Thymus (tissue), 14 donors: ENCODE measurements at places on chromosomes 1 and 21.

DNA sequence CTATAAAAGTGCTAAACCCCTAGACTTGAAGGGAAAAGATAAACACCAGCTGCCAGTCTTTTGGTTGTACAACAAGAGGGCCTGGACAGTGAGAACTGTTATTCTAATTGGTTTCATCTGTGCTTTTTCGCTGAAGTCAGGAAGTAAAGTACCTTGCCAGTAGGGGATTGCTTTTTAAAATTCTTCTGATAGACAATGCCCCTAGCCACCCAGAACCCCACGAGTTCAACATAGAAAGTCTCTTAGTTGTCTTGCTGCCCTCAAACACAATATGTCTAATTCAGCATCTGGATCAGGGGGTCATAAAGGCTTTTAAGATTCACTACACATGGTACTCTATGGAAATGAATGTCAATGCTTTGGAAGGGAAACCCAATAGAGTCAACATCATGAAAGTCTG, 289.2 kb downstream of the TBX15 start:
- no peak for DNase-seq

GRCh38 chr1:51833700-51834099, 44.8 kb downstream of the NRDC start:
- no peak for DNase-seq

DNA sequence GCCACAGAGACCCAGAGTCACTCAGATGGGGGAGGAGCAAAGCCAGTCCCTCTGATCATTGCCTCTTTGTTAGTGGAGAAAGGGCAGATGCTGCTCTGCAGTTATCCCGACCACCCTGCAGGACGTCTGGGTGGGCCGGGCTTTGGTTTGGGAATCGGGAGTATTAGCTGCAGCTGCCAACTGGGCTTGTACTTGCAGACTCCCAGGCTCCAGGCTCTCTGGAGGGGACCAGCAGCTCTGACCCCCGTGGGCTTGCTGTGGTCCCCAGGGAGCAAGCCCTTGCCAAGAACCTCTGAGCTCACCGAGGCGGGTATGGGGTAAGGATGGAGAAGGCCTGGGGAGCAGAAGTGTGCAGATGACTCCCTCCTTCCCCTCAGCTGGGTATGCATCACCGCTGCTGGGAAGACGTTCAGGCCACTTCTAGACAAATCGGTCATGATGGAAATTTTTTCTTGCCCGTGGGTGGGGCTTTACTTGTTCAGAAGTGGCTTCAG, 21.6 kb downstream of the MAPKAPK2 start:
- DNase-seq: no peak

GRCh38 chr1:15722411-15722810, 13.6 kb upstream of the SLC25A34 start:
- DNase-seq: no peak

GRCh38 chr21:46181953-46182547, 2.2 kb downstream of the SPATC1L start:
- DNase-seq: no peak

- no peak for DNase-seq
Measured at GRCh38 chr1:218812360-218812759, 361.3 kb upstream of the LYPLAL1 start.

DNA sequence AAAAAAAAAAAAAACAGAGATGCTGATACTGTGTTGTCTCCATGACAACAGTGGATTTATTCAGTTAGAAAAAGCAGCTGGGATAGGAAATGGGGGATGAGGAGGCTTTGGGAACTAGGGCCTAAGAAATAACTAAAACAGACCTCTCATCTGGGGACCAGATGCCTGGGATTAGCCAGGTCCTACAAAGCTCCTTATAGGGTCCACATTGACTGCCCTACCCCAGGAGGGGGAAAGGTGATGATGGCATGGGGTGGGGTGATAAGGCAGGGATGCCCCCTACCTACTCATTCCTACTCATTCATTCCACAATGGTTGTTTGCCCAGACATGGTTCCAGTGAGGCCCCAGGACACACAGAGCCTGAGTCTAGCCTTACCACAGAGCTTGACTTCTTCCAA, 131.2 kb downstream of the PLXNA2 start:
- no peak for DNase-seq

DNA sequence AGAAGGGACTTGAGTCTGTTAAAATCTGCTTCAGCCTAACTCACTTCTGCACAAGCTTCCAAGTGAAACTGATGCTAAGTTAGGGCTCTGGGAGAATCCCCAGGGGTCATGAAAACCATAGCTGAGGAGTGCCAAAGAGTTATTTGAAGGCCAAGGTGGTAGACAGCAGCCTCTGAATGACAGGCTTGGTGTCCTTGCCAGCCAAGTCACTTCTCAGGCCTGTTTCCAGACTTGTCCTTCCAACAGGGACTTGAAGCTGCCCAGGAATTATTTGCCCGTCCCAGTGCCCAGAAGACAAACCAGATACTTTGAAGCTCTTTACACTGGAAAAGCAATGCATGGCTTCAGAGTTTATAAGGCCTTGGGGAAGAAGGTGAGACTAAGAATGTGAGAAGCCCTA, 33.6 kb downstream of the RNASEL start:
- no peak for DNase-seq

DNA sequence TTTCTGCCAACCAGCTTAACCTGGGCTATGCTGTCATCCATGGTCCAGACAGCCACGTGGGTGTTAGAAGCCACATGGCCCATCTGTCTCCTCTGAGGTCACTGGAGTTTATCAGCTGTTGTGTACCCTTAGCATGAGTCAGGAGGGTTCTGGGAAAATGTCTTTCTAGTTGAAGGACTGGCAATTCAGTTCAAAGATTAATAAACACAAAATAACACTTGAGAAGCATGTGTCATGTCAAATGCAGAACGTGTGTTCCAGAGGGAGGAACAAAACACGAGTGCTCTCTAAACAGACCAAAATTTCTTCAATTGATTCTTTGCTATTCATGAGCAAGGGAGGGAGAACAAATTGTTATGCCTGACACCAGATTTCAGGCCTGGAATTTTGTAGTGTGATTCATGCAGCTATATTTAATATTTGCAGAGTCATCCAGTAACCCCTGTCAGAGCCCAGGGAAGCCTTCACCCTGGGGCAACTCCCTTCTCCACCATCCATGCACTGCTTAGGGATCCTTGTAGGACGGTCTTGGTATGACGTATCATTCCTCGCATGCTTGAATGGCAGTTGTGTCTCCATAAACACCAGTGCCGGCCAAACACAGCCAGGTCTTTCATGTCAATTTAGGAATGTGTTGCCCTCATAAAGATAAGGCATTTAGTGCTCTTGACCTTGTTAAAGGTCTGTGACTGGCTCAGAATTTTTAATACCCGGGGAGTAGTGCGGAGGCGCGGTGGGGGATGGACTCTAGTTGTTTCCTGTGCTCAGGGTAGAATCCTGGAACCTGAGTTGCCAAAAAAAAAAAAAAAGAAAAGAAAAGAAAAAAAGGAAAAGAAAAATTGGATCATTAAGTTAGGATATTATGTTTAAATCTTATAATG, 27.7 kb upstream of the DYRK1A start:
- DNase-seq: no peak

DNA sequence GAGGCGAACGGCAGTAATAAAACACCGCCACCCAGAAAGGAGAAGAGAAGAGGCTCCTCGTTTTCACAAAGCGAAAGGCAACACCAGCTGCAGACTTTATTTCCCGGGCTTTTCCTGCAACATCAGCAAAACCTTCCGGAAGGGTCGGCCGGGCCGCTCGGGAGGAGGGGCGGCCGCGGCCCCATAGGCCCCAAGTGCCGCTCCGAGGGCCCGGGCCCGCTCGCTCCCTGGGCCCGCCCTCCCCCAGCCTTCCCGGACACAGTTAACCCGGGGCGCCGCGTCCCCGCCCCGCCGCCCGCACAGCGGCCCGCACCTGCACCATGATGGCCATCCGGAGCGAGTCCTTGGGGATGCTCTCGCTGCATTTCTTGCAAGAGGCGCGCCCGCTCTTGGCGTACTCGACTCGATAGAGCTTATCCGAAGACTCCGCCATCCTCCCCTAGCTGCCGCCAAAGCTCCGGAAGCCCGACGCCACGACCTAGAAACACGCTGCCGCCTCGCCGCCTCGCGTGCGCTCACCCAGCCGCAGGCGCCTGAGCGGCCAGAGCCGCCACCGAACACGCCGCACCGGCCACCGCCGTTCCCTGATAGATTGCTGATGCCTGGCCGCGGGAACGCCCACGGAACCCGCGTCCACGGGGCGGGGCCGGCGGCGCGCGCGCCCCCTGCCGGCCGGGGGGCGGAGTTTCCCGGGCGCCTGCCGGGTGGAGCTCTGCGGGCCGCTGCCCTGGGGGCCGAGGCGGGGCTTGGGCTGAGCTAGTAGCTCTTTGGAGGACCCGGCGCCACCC, at the start of gene PARP1:
PARP1 (minus strand) TSS at position 597 of the 788 bp plus-strand sequence; CDS start at position 433, 164 bp downstream.
- no peak for DNase-seq

GRCh38 chr1:212368073-212368484, 46.6 kb downstream of the PACC1 start:
- DNase-seq: peak; percentile 81

- no peak for DNase-seq
Measured at GRCh38 chr1:37480125-37480466, 5.7 kb downstream of the ZC3H12A start.

- DNase-seq: no peak
Measured at GRCh38 chr1:5968161-5968736, 24.0 kb downstream of the NPHP4 start.

- DNase-seq: no peak
Measured at GRCh38 chr1:206470692-206471414, 577 bp downstream of the IKBKE start.

GRCh38 chr1:160779626-160780397, 16.2 kb upstream of the LY9 start:
- DNase-seq: no peak

DNA sequence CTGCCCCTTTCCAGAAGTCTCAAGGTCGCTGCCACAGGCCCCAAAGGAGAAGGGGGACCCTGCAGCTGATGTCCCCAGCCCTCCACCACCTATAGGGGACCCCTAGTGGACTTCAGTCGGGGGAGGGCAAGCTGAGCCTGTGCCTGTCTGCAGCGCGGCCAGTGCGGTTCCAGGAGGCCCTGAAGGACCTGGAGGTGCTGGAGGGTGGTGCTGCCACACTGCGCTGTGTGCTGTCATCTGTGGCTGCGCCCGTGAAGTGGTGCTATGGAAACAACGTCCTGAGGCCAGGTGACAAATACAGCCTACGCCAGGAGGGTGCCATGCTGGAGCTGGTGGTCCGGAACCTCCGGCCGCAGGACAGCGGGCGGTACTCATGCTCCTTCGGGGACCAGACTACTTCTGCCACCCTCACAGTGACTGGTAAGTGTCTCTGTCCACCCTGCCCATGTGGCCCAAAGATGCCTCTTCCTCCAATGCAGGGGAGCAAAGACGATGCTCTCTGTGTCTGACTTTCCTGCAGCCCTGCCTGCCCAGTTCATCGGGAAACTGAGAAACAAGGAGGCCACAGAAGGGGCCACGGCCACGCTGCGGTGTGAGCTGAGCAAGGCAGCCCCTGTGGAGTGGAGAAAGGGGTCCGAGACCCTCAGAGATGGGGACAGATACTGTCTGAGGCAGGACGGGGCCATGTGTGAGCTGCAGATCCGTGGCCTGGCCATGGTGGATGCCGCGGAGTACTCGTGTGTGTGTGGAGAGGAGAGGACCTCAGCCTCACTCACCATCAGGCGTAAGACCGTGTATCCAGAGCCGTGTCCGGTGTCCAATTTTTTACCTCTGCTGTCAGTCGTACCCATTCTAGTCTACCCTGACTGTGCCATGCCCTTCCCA, 79.9 kb downstream of the OBSCN start:
- DNase-seq: no peak

DNA sequence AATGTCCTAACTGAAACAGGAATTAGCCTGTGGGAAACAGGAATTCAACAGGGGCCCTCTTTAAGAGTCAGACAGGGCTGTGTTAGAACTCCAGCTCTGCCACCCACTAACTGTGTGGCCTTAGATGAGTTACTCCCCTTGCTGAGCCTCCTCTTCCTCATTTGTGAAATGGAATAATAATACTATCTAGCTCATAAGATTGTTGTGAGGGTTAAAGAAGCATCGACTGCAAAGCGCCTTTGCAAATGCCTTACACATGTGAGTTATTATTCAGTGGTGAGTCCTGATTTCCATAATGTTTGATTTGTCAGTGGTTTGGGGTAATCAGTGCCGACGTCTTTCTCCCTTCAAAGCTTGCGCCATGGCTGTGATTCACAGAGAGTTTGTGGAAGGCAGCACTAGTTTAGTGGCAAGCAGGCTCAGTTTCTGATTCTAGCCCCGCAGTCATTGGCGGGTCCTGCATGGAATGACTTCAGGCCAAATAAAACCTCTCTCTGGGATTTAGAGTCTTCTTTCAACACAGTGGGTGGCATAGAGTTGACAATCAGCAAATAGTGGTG, 388.5 kb downstream of the PLPP3 start:
- no peak for DNase-seq

DNA sequence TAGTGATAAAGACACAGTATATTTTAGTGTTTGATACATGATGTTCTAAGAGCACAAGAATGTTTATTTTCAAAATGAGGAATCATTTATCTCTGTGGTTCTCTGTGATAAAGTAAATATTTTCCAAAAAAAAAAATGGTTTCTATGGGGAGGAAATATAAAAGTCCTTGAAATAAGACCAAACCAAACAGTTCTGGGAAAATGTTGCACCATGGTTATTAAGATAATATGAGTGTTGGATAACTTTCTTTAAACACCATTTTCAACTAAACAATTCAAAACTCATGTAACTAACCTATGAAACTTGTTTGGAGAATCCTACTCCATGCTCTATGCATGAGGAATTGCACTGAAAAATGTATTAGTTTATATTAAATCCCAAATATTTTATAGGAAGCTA, 184.6 kb downstream of the KCNT2 start:
- DNase-seq: no peak

DNA sequence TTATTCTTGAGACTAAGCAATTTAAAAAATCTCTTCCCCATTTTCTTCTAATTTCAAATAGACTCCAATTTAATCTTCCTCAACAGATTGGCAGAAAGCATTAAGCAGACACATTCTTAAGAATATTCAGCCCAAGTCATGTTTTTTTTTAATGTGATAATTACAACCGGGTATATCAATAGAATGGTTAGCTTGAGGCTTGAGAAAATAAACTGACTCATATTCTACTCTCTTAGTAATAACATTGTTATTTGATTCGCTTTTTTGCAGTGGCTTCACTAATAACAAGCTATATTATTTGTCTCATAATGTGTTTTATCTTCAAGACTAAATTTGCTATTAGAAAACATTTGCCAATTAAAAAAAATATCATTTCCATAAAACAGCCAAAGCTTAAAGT, 488.6 kb upstream of the RGS18 start:
- DNase-seq: no peak

DNA sequence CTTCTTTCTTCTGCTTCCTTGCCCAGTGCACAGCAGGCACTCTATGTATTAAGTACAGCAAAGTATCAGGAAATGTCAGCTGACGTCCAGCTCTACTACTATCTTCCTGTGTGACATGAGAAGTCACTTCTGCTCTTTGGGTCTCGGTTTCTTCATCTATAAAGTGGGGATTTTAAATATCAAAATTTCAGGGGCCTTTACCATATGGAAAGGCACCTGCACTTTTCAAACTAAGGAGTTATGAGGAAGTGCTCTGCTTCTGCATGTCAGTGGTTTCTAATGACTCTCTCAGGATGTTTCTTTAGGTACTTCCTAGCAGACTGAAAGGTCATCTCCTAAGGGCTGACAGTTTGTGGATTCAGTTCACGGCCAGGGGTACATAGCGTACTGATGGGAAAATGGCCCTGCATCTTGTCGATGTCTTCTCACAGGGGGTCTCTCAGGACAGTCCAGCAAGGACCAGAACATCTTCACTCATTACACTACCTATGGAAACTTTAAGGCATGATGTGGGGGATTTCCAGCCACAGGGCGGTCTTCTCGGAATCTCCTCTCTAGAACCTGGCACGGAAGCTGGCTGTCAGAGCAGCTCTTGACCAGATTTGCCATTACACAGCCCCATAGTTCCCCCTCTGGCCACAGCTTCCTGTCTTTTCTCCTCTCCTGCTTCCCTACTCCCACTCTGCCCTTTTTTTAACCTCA, 42.0 kb upstream of the MTF1 start:
- no peak for DNase-seq
